NCI-H526 treated with DMSO at 0.1 percent for 48 hours (cell line): ENCODE measurements at places on chromosomes 7 and 10.

- no peak for DNase-seq
Observed at GRCh38 chr10:79286318-79286951, 60.8 kb upstream of the PPIF start.

DNA sequence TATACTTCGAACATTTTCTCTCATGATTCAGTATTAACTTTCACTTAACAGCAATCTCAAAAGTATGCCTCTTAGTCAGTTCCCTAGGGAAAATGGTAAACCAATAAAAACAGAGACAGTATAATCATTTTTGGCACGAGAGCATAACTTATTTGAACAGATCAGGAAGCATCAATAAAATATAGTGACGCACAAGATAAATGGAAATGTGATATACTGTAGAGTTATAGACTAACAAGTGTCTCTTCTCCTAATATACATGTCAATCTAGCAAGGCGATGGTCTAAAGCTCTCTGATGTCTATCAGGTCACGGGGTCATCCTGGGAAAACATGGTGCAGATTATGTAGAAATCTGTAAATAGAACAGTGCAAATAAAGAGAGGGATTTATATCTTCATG, 131.6 kb downstream of the HGF start:
- no peak for DNase-seq

GRCh38 chr10:73110345-73110849, at the start of gene NUDT13:
TSS of gene NUDT13 (plus strand) at chr10:73110455. CDS start at chr10:73114366, 3,911 bp downstream.
- peak; percentile 51 for DNase-seq

DNA sequence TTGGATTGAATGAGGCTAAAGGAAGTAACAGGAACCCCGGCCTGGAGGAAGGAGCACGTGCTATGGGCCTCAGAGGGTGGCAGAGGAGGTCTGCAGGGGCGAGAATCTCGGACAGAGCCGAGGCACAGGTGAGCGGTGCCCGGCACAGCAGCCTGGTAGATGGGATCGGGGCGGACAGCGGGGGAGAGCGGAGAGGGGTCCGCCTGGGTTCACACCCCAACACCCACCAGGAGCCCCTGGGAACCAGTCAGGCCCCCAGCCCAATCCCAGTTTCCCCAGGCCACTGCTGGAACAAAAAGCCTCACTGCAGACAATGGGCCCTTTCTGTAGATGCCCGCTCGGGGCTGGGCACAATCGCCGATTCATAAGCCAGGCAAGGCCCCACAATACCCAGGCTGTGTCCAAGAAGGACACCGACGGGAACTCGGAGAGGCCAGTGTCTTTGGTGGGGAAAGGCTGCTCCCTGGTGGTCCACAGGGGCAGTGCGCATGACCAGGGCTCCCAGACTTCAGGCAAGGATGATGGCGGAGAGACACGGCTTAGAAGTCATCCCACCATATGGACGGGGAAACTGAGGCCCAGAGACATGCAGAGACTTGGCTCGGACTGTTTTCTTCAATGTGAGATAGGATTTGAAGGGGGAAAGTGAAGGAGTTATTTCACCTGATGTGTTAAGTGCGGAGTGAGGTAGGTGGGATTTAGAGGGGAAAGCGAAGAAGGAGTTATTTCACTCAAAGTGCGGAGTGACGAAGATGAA, 106.9 kb upstream of the GPR26 start:
- peak; percentile 84 for DNase-seq

DNA sequence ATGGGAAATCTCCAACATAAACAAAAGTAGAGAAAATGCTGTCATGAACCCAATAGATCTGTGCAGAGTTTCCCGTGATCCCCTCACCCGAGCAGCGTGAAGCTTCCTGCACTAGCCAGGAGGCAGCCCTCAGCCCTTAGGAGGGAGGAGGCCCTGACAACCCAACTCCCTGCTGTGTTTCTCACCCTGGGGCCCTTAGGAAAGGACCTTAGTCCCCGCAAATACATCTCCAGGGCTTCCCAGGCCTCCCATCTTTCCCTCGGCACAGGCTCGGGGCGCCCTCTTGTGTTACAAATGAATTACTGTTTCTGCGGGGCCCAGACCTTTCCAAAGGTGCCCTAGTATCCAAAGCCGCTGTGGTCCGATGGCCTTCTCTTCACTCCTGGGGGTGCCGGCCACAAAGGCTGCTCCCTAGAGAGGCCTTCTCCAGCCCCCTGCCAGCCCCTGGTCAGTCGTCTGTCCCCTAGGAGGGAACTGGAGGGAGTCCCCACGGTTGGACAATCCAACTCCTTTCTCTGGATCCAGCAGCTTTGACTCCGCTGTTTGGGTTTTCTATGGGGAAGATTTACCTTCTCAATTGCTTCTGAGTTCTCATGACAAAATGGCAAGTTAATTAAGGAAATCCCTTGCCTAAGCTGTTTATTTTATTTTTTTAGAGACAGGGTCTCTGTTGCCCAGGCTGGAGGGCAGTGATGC, 49.9 kb upstream of the SH2B2 start:
- peak; percentile 47 for DNase-seq

GRCh38 chr7:103949374-103949773, 40.1 kb downstream of the RELN start:
- DNase-seq: no peak

GRCh38 chr7:21011153-21011552, 224.5 kb upstream of the SP8 start:
- DNase-seq: no peak

GRCh38 chr10:70752571-70752970, 32.6 kb downstream of the TBATA start:
- DNase-seq: no peak

- DNase-seq: peak; percentile 80
Observed at GRCh38 chr10:13769946-13770345, 183.2 kb downstream of the PRPF18 start.

DNA sequence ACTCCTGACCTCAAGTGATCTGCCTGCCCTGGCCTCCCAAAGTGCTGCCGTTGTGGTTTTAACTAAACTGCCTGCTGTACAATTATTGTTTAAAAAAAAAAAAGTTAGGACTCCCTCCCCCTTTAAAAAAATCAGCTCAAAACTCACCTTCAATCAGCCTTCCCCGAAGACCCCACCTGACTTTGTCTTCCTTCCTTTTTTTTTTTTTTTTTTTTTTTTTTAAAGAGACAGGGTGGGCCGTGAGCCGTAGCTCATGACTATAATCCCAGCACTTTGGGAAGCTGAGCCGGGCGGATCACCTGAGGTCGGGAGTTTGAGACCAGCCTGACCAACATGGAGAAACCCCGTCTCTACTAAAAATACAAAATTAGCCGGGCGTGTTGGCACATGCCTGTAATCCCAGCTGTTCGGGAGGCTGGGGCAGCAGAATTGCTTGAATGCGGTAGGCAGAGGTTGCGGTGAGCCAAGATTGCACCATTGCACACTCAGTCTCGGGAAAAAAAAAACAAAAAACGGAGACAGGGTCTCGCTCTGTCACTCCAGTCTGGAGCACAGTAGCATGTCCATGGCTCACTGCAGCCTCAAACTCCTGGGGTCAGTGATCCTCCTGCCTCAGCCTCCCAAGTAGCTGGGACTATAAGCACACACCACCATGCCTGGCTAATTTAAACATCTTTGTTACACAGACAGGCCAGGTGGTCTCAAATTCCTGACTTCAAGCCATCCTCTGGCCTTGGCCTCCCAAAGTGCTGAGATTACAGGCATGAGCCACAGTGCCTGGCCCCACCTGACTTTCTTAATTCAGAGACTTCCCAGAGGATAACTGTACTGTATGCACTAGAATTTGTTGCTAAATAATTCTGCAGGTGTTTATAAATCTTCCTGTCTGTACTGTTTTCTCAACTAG, 3.2 kb downstream of the FIS1 start:
- DNase-seq: no peak

DNA sequence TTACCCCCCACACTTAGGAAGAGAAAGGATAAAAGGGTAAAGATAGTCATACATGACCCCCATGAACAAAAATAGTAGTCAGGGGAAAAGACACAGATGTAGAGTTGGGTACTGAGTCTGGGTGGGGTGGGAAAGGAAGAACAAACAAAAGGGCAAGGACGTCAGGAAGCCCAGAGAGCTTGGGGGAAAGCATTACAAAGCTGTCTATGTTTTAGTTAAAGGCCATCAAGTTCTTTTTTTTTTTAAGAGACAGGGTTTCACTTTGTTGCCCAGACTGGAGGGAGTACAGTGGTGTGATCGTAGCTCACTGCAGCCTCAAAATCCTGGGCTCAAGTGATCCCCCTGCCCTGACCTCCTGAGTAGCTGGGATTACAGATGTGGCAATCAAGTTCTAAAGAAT, 98.4 kb upstream of the PDLIM1 start:
- DNase-seq: no peak

DNA sequence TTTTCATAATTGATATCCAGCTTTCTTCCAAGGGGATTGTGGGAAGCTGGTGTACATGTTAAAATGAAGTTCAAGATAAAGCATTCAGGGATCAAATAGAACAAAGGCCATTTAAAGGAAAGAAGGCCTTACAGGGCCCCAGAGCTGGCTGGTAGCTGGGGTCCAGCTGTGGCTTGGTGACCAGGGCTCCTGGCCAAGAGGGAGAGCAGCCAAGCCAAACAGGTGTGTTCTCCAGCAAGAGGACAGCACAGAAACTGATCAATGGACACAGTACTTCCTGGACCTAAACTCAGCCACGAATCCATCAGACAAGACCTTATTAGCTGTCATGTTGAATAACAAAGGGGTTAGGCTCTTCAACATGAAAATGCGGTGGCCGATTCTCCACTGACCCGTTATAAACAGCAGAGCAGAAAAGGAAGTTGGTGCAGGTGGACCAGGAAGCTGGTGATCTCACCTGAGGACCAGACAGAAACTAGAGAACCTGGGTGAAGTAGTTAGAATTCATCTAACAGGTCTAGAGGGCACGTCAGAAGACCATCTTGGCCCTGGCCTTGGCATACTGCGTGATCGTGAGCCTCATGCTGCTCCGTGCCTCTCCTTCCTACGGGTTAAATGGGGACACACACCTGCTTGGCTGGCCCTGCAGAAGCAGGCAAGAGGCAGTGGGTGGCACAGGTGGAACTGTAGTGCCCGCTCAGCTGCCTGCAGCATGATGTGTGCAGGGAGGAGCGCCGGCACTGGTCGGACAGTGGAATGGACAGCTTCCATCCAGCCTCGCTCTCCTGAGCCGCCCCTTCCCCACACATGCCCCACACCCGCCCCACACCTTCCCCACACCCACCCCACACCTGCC, 53.8 kb downstream of the PARP12 start:
- DNase-seq: no peak

GRCh38 chr10:27490807-27491206, 13.3 kb upstream of the RAB18 start:
- DNase-seq: no peak
